ENCODE measurements at places on chromosomes 3 and 15.

DNA sequence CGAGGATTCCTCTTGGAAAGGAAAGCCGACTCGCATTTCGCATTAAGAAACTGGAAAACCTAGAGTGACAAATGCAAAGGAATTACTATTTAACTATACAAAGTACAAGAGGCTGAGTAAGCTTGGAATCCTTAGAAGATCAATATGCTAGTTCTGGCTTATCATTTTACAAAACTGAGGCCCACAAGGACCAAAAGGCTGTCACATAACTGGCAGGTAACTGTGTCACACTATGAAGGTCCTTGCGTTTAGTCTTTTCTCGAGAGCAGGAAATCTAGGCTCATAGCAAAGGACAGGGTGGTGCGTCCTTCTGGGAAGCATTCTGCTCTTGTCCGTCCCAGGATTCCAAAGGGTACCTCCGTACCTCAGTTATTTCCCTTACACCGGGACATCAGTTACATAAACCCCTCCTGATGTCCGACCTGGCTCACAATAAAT, 629 bp downstream of the RPL24 start:
- DNase-seq: no peak

DNA sequence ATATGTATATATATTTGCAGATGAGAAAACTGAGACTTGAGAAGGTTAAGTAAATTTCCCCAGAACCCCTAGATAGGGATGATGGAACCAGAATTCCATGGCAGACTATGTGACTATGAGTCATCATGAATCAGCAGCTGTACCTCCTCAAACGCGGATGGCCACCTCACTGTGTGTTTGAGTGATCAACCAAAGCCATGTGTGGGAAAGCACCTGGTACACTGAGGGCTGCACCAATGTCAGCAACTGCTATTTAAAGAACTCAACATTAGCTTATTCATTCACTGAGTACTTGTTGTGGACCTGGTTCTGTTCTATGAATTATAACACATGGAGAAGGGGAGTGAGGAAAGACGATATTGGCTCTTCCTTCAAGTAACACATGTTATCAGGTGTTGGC, 377.0 kb downstream of the GAP43 start:
- peak; percentile 42 for DNase-seq

DNA sequence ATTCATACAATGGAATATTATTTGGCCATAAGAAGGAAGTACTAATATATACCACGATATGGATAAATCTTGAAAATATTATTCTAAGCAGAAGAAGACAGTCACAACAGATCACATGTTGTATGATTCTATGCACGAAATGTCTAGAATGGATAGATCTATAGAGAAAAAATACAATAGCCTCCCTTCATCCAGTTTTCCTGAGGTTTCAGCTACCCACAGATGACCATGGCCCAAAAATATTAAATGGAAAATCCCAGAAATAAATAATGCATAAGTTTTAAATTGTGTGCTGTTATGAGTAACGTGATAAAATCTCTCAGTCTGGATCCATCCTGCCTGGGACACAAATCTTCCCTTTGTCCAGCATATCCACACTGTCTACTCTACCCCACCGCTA, 162.2 kb upstream of the ST8SIA2 start:
- DNase-seq: no peak

- DNase-seq: peak; percentile 7
Measured at GRCh38 chr15:77335298-77335697, 84.6 kb downstream of the PEAK1 start.

GRCh38 chr3:16890597-16891333, 6.0 kb downstream of the PLCL2 start:
- no peak for DNase-seq

GRCh38 chr3:48433472-48434118, 3.7 kb upstream of the PLXNB1 start:
- no peak for DNase-seq

DNA sequence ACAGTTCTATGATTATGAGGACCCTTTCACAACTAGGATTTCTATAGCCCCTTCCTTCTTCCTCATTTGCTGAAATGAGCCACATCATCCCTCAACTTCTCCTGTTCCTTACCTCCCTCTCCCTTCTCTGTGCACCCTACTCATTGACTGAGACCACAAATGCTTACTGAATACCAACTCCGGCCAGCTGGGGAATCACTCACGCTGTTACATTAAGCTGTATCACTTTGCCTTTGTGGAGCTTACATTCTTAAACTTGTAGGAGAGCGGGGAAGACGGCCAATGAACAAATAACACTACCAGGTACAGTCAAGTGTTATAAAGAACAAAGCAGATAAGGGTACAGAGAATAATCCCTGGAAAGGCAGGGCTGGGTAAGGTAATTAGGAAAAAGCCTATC, 5.7 kb downstream of the SUCLG2 start:
- no peak for DNase-seq

DNA sequence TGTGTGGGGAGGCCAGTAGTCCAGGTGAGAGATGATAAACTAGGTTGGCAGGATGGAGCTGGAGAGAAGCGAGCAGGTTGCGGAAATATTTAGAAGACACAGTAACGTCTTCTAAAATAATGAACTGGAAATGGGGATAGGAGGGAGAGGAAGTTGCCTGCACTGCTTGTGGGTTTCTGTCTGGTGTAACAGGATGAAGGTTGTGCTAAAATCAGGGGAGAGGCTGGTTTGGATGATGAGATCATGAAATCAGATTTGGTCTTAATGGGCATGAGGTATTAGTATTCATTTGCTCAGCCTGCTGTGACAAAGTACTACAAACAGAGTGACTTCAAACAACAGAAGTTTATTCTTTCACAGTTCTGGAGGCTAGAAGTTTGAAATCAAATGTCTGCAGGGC, 32.1 kb upstream of the TNFAIP8L3 start:
- no peak for DNase-seq

GRCh38 chr3:105387122-105387751, 20.5 kb downstream of the ALCAM start:
- DNase-seq: no peak

- DNase-seq: no peak
Measured at GRCh38 chr3:84680700-84681099, 278.1 kb upstream of the CADM2 start.

DNA sequence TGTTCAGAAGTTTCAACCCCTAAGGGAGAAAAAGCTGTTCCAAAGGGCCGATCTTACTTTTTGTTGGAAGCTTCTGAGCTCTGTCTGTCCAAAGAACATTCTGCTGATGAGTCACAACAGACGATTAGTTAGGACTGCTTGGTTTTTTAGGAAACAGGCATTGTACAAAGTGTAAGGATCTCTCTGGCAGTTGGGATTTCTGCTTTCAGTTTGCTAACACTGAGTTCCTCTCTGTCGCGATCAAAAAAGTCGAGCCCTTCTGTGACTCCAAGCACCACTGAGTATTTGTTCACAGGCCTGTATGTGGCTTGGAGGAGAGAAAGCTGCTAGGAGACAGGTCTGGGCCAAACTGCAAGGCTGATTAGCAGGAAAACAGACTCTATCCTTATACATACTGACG, 91.8 kb upstream of the PFN2 start:
- no peak for DNase-seq

DNA sequence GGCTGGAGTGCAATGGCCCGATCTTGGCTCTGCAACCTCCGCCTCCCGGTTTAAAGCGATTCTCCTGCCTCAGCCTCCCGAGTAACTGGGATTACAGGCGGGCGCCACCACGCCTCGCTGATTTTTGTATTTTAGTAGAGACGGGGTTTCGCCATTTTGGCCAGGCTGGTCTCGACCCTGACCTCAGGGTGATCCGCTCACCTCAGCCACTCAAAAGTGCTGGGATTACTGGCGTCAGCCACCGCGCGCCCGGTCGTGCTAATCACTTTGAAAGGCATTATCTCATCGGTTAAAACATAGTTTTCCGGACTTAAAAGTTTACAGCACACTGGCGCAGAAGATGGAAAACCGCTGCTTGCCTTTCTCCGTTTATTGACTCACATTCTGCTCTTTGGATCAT, 27.6 kb upstream of the MTHFS start:
- no peak for DNase-seq

GRCh38 chr3:8497582-8497981, 4.0 kb upstream of the LMCD1 start:
- no peak for DNase-seq

DNA sequence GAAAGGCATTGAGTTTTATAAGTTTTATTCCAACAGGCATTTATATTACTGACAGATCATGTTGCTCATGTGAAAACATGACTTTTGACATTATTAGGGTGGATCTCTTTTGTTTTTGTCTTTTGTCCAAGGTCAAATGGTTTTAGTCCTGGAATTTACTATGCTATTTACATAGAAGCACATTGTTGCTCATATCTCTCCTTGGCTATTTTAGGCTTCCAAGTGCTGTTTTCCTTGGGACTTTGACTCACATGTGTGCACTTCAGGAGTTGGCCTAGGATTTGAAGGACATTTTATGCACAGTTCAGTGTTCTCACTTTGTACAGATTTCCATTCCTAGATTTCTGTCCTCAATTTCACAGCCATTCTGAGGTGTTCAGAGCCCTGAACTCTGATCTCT, 225.7 kb downstream of the PYDC2 start:
- DNase-seq: no peak
